ENCODE measurements at places on chromosomes 4 and X. TPM values are rescaled to one million over a fixed set of nuclear protein-coding genes. Genes with fewer than 3 reads are reported as not detected.

DNA sequence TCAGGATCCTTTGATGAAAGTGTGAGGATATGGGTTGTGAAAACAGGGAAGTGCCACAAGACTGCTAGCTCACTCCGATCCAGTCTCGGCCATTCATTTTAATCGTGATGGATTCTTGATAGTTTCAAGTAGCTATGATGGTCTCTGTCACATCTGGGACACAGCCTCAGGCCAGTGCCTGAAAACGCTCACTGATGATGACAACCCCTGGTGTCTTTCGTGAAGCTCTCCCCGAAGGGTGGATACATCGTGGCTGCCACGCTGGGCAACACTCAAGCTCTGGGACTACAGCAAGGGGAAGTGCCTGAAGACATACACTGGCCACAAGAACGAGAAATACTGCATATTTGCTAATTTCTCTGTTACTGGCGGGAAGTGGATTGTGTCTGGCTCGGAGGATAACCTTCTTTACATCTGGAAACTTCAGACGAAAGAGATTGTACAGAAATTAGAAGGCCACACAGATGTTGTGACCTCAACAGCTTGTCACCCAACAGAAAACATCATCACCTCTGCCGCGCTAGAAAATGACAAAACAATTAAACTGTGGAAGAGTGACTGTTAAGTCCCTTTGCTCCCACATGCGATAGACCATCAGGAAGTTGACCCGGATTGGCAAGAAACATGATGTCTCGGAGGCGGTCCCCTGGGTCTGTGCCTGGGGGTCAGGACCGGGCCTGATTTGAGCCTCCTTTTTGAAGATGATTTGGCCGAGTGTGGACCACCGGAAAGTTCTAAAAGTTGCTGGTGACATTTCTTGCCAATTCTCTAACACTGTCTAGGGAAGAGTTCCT, 22.2 kb downstream of the LIAS start:
- DNase-seq = no peak

- DNase-seq = no peak
These were observed 201.1 kb downstream of the STPG2 start for GRCh38 chr4:97942137-97942536.

Gene H2BW2
- total RNA-seq = not detected

- DNase-seq = no peak
These were observed 62.3 kb downstream of the RTL9 start for GRCh38 chrX:110420771-110421499.

Gene USP17L18
- not detected for total RNA-seq

Gene PAGE2B
- 0.45 TPM for total RNA-seq

GRCh38 chr4:68336530-68336929, 13.4 kb downstream of the YTHDC1 start:
- no peak for DNase-seq

Gene SRP72
- 209 TPM for total RNA-seq

- no peak for DNase-seq
These were observed 44.7 kb downstream of the SPATA4 start for GRCh38 chr4:176150704-176151103.

Gene C4orf50
- 0.16 TPM for total RNA-seq

GRCh38 chr4:161496-162284, 37.4 kb downstream of the ZNF718 start:
- DNase-seq = no peak

GRCh38 chrX:69143530-69143929, 21.7 kb downstream of the PJA1 start:
- no peak for DNase-seq

Gene DCAF12L1
- total RNA-seq = not detected

DNA sequence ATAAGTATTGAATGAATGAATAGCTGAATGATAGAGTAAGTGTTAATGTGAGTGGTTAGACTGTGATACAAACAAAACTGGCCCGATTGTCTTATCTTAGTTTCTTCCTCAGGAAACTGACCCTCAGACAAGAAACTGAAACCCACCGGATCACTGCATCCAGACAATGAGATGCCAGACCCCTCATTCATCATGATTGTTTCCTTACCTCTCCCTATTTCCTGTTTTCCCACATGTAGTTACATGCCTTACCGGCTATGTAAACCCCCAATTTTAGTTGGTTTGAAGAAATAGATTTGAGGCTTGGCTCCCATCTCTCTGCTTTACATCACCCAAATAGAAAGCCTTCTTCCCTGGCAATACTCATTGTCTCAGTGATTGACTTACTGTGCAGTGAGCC, 218.9 kb upstream of the PPP1R2C start:
- DNase-seq = no peak

Gene TRIM60
- not detected for total RNA-seq

- DNase-seq = no peak
These were observed 1.4 kb upstream of the ADGRL3 start for GRCh38 chr4:61198686-61199085.

Gene MAGEB2
- total RNA-seq = not detected

DNA sequence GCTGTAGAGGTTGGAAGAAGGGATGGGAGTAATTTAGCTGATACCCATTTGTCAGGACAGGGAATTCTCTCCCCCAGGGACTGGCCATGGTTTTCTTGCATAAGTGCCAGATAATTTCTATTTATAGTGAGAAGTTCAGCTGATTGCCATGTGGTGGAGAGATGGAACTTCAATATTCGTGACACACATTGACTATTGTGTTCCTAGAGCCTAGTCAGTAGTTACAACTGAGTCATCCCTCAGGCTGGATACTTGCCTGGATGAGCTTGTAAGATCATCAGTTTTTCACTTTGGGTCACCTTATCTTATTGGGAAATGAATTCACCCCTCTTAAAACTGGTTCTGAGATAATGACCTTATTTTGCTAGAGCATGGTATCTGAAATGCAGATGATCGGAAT, 32.2 kb downstream of the CFAP299 start:
- no peak for DNase-seq

DNA sequence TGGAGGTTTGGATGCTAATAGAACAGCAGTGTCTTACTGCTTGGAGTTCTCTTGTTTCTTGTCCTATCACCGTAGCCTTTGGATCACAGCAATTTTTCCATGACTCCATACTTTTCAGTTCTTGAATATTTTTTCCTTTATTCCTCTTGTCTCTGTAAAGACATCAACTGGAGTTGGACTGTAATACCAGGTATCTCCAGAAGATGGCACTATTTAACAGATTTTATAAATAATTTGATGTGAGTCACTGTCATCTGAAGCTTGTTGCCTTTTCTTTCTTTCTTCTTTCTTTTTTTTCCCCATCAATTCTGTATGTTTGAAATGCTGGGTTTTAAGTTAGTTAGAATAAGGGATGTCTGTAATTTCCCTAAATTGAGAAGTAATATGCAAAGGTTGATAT, 24.1 kb downstream of the HPRT1 start:
- DNase-seq = peak; percentile 57

DNA sequence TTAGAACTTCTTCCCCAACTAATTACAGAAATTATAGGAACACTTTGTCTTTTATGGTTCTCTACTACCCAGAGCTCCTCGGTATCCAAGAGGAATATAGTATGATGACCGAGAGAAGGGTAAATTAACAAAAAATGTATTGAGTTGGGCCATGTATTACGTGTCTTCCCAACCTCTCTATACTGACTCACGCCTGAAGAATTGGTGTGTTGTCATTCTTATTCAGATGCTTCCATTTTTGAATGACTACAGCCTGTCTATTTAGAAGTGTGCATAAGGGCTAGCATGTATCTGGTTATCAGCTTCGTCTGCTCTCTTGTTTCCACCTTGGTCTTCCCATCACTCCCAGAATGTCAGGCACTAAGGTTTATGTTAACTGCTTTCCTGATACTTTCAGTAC, 24.5 kb upstream of the SCD5 start:
- no peak for DNase-seq

- DNase-seq = peak; percentile 17
These were observed 174.3 kb upstream of the ANXA10 start for GRCh38 chr4:167918077-167918476.

GRCh38 chrX:105837232-105837631, 14.9 kb downstream of the NRK start:
- DNase-seq = no peak

DNA sequence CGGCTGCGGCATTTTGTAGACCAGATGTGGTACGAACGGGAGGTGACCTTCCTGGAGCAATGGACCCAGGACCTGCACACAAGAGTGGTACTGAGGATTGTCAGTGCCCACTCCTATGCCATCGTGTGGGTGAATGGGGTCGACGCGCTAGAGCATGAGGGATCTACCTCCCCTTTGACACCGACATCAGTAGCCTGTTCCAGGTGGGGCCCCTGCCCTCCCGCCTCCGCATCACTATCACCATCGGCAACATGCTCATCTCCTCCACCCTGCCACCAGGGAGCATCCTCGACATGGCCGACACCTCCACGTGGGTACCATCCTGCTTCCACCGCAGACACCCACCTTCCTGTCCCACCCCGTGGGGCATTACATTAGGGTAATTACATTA, 46.2 kb downstream of the SMARCA5 start:
- peak; percentile 70 for DNase-seq
